CD8-positive, alpha-beta T cell (primary cell): ENCODE measurements at places on chromosomes 2 and 18.

DNA sequence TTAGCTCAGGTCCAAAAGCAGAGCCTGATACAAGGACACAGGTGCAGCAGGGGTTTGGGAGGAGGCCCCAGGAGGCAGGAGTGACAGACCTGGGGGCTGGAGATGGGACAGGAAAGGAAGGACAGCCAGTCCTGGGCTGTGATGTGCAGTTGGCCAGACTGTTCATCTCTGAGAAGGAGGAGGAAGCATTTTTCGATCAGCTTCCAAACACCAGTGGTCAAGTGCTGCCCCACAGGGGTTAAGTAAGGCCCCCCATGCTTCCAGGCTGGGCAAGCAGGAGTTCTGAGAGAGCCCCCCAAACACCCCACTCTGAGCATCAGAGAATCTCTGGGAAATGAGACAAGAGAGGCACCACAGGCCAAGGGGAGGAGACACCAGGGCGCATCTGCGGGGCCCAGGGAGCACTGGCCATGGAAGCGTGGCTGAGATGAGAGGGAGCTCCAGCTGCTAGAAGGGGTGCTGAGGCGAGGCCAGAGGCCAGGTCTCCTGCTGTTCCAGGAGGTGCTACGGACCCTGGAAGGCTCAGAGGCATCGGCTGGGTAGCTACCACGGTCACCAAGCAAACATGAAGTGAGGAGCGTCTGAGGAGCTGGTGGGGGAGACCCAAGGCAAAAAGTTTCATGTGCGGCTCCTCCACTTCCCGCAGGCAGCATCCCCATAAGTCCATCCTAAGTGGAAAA, 5.6 kb upstream of the HDAC4 start:
- DNase-seq = no peak

DNA sequence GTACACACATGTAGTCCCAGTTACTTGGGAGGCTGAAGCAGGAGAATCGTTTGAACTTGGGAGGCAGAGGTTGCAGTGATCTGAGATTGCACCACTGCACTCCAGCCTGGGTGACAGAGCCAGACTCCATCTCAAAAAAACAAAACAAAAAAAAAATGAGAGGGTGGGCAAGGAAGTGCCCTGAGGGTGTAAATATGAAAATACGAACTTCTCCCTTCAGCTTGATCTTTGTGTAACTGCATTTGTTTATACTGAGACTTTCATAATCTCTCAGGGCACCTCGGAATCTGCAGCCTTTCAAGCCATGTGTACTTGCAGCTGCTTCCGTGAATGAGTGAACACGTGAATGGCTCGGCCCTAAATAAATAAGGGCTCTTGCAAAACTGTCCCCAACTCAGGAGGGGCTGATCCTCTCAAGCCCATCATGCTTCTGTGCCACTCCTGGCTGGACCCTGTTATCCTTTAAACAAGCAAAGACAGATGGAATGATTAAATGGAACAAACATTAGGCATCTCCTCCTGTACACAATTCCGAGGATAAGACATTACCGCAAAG, 96.8 kb downstream of the BOD1L2 start:
- no peak for DNase-seq

DNA sequence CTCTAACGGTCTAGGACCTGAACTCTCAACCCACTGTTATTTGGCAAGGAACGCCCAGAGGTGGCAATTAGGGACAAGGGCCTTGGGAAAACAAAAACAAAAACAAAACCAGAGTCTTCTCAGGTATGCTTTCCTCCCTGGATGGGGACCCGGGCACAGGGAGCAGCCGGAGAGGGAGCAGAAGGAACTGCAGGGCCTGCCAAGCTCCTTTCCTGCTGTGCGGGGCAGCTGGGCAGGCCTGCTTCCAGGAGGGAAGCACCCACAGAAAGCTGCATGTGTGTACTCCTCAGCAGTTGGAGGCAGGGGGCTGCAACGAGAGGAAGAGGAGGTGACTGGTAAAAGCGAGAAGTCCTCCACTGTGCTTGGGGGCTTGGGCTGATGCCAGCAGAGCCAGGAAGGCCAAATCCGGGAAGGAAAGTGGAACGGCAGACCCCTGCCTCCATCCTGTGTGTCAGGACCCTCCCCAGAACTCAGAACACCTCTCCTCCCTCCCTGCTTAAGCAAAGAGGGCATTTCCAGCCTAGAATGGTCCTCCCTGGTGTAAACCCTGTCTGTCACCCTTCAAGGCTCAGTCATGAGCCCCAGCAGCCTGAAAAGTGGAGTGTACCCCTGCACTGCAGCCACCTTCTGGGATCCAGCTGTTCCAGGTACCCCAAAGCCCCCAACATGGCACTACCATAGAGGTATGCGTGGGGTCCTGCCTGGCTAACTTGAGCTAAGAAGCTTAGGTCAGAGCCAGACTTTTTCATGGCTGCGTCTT, 56.3 kb downstream of the DNMT3A start:
- no peak for DNase-seq

- DNase-seq = no peak
These were observed 38.6 kb downstream of the FEZ2 start for GRCh38 chr2:36559221-36559942.

DNA sequence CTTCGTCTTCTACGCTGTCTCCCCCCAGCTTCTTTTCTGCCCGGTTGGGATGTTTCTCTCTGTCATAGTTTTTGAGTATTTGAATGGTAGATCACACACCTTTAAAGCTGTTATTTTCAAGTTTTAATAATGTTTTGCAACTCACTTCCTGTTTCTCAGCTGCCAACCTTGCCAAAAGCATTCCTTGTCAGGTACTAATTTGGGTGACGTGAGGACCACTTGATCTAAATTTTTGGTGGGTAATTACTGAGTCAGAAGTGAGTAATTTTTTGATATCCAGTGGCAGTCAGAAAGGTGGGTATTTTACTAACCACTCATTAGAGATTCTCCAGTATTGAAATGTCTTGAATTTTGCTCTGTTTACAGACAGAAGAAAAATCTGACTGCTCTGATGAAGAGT, 852.4 kb upstream of the FANCL start:
- no peak for DNase-seq

GRCh38 chr2:70943205-70943871, 7.6 kb downstream of the ATP6V1B1 start:
- DNase-seq = no peak

DNA sequence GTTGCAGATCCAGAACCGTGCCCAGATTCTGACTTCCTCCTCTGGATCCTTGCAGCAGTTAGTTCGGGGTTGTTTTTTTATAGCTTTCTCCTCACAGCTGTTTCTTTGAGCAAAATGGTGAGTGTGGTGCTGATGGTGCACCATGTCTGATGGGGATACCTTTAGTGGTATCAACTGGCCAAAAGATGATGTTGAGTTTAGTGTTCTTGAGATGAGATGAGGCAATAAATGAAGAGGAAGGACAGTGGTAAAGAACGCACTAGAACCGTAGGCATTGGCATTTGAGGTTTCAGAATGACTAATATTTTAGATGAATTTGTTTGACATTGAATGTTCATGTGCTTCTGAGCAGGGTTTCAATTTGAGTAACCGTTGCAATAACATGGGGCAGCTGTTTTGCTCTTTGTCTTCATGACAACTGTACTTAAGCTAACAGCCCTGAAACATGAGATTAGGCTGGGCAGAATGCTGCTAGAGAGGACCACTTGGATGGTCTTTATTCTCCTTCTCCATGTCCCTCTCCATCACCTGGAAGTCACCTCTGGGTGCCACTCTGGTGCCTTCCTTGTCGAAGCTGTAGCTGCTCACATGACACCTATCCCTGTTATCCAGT, 3.9 kb downstream of the CTLA4 start:
- no peak for DNase-seq

GRCh38 chr2:233481368-233482142, 85.0 kb downstream of the USP40 start:
- DNase-seq = no peak

DNA sequence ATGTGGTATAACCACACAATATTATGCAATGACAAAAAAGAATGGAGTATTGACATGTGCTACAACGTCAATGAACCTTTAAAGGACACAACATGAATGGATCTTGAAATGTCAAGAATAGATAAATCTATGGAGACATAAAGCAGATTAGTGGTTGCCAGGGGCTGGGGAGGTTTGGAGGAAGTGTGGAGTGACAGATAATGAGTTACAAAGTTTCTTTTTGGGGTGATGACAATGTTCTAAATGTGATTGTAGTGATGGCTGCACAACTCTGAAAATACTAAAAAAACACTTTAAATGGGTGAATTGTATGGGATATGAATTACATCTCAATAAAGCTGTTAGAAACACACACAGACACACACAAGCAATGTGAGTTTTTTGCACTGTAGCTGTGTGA, 37.4 kb upstream of the C1D start:
- no peak for DNase-seq

GRCh38 chr2:156215656-156216055, 116.9 kb downstream of the NR4A2 start:
- DNase-seq = no peak

- no peak for DNase-seq
These were observed 614 bp upstream of the FKBP1B start for GRCh38 chr2:24048769-24049484.

DNA sequence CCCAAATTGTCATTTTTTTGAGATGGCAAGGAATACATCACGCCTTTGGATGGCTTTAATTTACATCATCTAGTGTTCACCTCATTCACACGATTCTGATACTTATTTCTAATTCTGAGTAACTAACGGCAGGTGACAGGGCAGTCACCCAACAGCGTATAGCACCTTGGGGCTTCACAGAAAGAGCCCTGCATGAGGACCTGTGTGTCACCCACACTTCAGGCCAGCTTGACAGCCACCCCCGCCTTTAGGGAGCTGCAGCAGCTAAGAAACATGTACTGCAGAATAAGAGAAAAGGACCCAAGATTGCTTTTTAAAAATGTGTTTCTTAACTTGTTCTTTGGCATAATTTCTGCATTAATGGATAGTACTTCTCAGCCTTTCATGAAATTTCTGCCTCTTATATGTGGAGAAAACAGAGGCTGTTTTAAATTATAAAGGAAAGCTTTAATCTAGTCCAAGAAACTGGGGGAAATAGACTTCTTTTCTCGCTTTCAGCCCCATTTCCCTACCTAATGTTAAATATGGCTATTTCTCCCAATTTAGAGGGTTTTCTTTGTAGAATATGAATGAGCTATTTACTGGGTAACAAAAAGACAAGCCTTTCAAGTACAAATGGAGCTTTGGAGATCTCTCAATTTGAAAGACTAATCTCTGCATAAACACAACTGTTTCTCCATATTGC, 245.1 kb downstream of the LDLRAD4 start:
- peak; percentile 22 for DNase-seq

GRCh38 chr2:99960291-99960690, 182.1 kb downstream of the AFF3 start:
- DNase-seq = no peak

- no peak for DNase-seq
These were observed 24.8 kb downstream of the BOLL start for GRCh38 chr2:197760293-197760657.

GRCh38 chr2:216571909-216572513, 61.2 kb upstream of the IGFBP2 start:
- no peak for DNase-seq

GRCh38 chr2:189580658-189581353, at the start of gene SLC40A1:
Gene SLC40A1, minus strand, starts transcription at chr2:189580786. Its CDS starts 326 bp downstream, at chr2:189580460.
- no peak for DNase-seq

GRCh38 chr18:9516437-9517064, 41.2 kb downstream of the RALBP1 start:
- DNase-seq = no peak

GRCh38 chr18:58205443-58206160, 161.6 kb downstream of the NEDD4L start:
- no peak for DNase-seq

DNA sequence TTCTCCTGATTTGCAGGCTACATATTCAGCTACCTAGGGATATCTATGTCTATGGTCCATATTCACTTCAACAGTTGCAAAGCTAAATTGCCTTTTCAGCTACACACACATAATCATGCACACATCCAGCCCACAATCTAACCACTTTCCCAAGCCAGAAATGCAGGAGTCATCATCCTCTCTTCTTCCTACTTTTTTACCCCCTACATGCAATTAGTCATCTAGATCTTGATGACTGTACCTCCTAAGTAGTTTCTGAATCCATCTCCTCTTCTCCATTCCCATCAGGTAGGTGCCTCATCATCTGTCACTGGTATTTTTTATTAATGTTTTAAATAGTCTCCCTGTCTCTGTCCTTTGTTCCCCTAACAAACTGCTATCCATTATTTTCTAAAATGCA, 23.7 kb upstream of the SPRED2 start:
- DNase-seq = no peak

- DNase-seq = no peak
These were observed 56.9 kb upstream of the CCDC141 start for GRCh38 chr2:179106676-179107428.

GRCh38 chr2:16400127-16400623, 265.5 kb downstream of the CYRIA start:
- no peak for DNase-seq

- DNase-seq = no peak
These were observed 78.8 kb downstream of the TGOLN2 start for GRCh38 chr2:85248773-85249509.

GRCh38 chr2:144511937-144512336, 8.0 kb downstream of the ZEB2 start:
- DNase-seq = no peak

DNA sequence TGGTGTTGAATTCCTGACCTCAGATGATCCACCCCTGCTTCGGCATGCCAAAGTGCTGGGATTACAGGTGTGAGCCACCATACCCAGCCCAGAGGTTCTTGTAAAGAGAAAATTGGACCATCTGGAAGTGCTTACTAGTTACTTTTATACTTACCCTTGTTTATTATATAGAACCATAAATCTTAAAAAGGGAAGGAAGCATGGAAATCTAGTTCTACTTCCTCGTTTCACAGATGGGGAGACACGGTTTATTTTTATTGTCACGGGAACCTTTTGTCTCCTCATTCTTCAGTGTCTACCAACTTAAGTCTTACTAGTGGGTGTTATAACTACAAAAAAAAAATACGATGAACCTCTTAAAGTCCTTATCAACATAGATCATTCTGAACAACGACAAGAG, 45.8 kb upstream of the PDK1 start:
- no peak for DNase-seq

DNA sequence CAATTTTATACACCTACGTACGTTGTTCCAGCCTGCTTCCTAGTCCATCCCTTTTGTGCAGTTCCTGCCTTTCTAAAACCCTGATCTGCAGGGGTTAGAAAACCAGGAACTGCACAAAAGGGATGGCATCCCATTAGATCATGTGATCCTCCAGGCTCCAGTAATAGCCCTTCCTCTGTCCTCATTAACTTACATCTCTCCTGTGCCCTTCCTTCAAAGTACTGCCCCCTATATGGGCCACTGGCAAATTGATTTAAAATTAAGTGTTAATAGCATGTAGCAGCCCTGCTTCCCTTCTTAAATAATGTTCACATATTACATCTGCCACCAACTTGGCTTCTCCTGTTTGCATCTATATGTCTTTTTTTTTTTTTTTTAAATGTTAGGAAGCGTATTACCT, 61.3 kb upstream of the NXPH2 start:
- DNase-seq = no peak

DNA sequence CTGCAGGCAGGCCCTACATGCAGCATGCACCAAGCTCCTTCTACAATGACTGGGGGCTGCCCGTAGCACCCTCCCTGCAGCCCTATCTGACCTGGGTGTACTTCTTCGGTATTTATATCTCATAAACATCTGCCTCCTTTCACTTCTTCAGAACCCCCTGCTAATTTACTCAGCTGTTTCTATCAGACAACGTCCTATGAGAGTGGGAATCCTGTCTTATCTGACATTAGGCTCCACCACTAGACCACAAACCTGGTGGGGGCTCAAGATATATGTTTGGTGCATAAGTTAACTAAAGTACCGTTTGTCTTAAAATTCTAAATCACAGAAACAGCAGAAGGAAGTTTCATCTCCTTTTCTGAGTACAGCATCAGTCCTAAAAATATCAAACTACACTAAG, 10.6 kb downstream of the HSBP1L1 start:
- DNase-seq = no peak
